ENCODE measurements at places on chromosomes 3 and 15.

DNA sequence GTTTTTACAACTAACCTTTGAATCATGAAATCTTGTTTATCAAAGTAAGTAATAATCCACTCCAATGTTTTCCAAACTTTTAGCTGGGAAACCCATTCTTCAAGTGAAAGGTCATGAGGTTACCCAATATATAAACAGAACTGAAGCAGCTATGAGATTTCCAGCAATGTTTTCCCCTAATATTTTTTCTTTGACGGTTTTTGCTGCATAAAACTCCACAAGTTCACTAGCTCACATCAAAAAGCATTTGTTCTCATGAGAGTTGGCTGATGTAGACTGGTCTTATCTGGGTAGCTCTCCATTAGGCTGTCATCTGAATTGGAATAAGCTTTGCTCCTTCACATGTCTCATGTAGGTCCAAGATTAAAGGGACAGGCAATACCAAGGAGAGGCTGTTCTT lies 241.2 kb upstream of the LRRC3B start:
- no peak for DNase-seq

DNA sequence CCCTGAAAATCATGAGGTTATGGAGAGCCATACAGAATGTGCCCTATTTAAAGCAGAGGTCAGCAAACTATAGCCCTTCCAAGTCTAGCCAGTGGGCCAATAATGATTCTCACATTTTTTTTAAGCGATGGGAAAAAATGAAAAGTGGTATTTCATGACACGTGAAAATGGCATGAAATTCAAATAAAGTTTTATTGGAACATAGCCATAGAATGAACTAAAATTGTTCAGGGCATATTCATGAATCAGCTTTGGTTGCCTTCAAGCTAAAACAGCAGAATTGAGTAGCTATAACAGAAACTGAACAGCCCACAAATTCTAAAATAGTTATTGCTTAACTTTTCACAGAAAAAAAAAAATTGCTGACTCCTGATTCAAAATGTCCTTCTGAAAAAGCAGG lies 104.5 kb downstream of the TFG start:
- DNase-seq: no peak

DNA sequence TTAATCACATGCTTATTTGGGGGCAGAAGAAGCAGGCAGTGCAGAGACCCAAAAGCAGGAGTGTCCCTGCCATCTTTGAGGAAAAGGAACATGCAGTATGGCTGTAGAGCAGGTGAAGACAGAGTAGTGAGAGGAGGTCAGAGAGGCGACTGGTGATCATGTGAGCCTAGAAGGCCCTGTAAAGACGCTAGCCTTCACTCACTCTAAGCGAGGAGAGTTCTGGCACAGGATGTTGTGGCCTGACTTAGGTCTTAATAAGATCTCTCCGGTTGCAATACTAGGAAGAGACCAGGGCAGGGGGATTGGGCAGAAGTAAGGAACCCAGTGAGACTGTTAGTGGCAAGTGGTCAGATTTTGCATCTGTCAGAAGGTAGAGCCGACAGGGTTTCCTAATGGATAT lies 114.5 kb upstream of the ZBED2 start:
- no peak for DNase-seq

GRCh38 chr15:55993804-55994560 lies 570 bp upstream of the NEDD4 start:
- DNase-seq: no peak

GRCh38 chr3:57147071-57147470 lies 18.1 kb downstream of the IL17RD start:
- no peak for DNase-seq

DNA sequence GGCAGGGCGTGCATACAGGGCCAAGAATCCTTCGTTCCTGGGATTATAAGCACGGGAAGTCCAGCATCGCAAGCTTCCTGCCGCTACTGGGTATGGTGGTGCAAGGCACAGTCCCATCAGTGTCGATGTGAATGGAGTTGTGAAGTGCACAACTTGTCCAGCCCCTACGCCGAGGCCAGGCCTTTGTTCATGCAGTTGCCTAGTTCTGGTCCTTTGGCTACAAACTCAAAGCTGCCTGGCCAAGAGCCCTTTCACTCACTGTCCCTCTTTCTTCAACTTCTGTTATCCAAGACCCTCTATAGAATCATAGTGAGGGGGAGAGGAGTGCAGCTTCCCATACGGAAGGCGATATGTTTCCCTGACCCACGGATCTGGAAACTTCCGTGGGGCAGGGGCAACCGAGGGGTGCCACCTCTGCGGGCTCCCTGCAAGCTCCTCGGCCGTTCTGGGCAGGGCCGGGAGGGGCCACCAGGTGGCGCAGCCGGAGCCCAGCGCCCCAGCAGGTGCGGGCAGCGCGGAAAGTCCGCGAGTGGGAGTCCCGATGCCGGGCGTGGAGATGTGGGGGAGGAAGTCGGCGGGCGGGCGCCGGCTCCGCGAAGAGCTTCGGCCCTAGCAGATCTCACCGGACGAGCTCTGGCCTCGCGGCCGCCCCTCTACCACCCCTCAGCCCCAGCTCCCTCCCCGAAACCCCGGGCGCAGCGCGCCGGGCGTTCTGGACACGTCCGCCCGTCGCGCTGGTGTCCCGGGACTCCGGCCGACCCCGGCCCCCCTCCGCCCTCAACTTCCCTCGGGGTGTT lies 693 bp downstream of the RASGRP1 start:
- DNase-seq: peak; percentile 84

- DNase-seq: no peak
These were observed 29.2 kb upstream of the UMPS start for GRCh38 chr3:124700880-124701684.

DNA sequence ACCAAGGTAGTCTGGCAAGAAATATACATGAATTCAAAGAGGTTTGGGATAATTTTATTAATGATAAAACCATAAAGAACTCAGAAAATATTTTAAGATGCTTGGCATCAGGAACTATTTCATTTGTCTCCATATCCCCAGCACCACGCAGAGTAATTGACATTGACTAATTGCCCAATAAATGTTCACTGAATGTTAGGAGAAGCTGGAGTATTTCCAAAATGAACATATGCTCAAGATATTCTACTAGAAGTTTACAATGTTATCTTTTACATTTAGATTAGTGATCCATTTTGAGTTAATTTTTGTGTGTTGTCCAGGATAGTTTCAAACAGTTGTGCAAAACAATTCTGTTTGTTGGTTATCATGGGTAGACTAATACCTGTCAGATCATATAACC lies 298.8 kb upstream of the CTDSPL start:
- no peak for DNase-seq

- DNase-seq: no peak
These were observed 27.4 kb upstream of the GOLM2 start for GRCh38 chr15:44261007-44261706.

DNA sequence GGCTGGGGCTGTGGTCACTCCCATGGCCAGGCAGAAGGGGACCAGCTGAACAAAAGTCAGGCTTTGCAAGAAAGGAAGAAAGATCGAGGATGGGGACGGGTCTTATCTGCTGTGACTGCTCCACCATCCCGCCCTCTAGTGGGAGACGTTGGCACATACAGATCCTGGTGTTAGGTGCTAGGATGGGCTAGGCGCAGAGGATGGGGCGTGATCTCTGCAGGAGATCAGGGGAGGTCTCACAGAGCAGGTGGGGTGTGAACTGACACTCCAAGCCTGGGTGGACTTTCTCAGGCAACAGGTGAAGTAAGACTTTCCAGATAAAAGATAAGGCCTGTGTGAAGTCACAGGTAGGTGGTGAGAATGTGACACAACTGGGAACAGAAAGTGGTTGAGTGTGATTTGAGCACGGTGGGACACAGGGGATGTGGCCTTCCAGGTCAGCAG lies 141.9 kb upstream of the SMAD3 start:
- DNase-seq: no peak

DNA sequence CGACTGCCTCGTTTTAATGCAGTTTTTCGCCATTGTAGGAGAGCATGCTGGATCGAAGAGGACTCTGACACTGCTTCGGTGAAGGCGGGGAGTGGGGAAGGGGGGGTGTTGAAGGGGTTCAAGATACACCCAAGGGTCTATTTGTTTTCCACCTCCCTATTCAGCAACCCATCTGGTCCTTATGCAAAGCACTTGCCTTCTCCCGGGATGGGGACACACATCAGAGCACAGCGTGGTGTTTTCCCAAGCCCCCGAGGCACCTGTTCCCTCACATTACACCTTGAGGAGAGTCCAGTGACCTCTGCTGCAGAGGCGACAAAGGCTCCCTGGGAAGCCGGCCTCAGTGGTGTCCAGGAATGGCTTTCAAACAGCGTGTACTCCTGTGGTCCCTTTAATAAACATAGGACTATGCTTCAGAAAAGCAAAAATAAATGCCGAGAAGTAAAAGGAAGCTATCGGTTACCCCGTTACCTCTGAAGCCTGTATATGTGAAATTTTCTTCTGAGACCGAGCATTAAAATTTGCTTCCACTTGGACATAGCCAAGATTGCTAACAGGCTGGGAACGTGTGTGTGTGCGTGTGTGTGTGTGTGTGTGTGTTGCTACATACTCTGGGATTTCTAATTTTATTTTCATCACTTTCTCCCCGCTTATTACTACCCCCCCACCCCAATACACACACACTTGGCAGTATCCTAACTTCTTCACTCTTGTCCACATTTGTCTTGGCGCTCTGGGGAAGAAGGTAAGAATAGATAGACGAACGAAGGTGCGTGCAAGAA lies 53.2 kb downstream of the CCDC54 start:
- DNase-seq: no peak

- no peak for DNase-seq
These were observed 735.0 kb downstream of the ROBO1 start for GRCh38 chr3:79032686-79033318.

DNA sequence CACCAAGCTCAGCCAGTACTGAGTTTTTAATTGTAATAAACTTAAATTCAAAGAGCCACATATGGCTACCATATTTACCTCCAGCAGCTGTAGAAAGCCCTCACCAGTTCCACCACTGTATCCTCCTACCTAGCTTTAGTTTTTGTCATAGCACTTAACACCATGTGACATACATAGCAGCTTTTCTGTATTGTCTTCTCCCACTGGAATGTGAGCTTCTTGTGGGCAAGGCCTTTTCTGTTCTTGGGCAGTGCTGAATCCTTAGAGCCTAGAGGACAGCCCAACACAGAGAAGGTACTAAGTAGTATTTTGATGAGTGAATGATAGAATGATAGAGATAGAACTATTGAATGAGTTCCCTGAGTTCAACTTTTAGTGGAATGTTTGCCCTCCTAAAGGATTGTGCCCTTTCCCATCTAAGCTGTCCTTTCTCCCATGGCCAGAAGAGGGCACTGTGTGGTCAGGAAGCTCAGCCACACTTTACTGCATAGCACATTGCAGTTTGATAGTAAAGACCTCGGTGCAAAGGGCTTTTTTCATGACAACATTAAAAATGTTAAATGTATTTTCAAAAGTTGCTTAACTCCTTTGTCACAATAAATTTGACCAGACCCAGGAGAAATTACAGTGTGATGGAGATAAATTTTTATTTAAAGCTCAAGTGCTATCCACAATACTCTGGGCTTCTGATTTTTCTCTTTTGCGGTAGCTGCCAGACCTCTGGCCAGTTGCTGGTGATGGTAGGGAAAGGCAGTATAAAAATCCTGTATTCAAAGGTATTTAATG lies 115.8 kb downstream of the GHSR start:
- DNase-seq: peak; percentile 45

GRCh38 chr3:85576091-85576690 lies 617.4 kb downstream of the CADM2 start:
- DNase-seq: no peak

GRCh38 chr3:119586733-119587172 lies 7.5 kb downstream of the ADPRH start:
- DNase-seq: no peak

- no peak for DNase-seq
These were observed 59.9 kb upstream of the PPIB start for GRCh38 chr15:64222573-64223366.

- DNase-seq: no peak
These were observed 81.4 kb downstream of the SETD2 start for GRCh38 chr3:47082519-47082918.

GRCh38 chr3:31029706-31030105 lies 135.2 kb upstream of the GADL1 start:
- no peak for DNase-seq

- DNase-seq: no peak
These were observed 378.0 kb downstream of the LSAMP start for GRCh38 chr3:116067326-116067725.

DNA sequence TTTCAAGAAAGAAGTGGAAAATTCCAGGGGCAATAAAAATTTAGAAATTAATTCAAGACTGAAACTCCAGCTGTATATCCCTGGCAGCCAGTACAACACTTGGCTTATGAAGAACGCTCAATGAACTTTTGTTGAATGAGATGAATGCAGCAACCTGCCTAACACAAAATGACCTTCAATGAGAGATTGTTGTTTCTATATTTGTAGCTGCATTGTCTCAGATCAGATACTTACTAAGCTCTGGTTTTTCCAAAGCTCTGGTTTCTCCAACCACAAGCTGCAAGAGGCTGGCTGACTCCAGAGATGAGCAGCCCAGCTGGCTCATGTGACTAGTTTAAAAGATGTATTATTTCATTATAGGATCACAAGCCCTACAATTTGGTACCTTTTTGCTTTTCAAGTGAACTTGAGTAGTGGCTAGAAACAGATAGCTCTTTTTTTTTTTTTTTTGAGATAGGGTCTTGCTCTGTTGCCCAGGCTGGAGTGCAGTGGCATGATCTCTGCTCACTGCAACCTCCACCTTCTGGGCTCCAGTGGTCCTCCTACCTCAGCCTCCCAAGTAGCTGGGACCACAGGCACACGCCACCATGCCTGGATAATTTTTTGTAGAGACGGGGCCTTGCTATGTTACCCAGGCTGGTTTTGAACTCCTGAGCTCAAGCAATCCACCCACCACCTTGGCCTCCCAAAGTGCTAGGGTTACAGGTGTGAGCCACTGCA lies 57.4 kb downstream of the UMPS start:
- DNase-seq: no peak

DNA sequence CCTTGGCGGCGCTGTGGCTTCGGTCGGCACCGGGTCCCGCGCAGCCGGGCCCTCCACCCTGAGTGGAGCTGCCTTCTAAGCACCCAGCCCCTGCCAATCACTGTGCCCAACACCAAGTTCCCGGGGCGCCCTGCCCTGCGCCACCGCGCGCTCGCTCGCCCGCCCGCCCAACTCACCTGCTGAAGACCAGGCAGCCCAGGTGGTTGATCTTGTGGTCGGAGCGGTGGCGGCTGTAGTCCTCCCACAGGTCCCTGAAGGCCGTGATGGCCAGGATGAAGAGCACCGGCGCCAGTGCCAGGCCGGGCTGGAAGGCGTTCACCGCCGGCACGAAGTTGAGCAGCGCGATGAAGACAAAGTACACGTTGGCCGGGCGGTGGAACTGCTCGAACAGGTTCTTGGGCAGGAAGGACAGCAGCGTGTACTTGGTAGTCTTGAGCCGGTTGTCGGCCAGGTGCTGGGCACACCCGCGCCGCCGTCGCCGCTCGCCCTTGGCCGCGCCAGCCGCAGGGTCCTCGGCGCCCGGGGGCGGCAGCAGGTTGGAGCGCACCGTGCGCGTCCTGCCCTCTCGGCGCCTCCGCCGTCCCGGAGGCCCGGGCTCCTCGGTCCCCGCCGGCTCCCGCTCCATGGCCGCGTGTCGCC lies 536 bp downstream of the ATP10A start:
- DNase-seq: no peak

DNA sequence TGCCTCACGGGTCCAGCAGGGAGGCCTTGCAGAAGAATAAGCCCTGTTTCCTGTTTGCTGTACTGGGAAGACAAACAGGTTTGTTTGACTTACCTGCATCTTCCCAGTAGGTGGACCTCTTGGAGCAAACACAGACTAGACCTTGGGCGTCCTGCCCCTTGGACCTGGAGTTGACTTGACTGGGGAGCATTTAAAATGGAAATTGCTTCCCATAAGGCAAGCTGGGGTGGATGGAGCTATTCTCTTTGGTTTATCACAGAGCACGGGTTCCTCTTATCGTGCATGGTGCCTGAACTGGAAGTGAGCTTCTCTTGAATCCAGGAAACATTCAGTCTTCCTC lies 151.4 kb downstream of the RPLP1 start:
- DNase-seq: no peak
